ENCODE measurements at places on chromosomes 2 and 18.

GRCh38 chr2:12490641-12491040, 226.1 kb upstream of the TRIB2 start:
- DNase-seq, result no peak

DNA sequence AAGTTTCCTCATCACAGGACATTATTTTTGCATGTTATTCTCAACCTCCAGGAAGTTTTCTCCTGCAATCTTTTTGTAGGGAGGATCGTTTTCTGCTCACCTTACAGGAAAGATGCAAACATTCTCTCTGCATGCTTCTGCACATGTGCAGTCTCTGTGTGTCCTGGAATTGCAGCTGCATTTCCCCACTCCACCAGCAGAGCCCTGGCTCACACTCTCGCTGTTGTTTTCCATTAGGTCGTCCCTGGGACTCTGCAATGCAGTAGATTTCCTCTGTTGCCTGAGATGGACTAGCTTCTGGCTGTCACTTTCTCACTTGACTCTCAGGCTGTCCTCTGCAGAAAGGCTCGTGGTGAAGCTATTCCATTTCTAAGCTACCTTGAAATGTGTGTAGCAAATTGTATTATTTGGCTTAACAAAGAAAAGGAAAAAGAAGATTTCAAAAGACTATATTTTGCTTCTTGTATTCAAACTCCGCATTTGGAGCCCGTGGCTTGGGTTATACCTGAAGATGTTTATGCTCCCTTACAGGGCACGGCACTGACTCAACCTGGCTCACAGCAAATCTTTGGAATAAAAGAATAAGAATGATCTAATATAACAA, 346.7 kb downstream of the RAD51AP2 start:
- DNase-seq, result no peak

- no peak for DNase-seq
Observed at GRCh38 chr18:12686100-12686499, 16.4 kb downstream of the CEP76 start.

DNA sequence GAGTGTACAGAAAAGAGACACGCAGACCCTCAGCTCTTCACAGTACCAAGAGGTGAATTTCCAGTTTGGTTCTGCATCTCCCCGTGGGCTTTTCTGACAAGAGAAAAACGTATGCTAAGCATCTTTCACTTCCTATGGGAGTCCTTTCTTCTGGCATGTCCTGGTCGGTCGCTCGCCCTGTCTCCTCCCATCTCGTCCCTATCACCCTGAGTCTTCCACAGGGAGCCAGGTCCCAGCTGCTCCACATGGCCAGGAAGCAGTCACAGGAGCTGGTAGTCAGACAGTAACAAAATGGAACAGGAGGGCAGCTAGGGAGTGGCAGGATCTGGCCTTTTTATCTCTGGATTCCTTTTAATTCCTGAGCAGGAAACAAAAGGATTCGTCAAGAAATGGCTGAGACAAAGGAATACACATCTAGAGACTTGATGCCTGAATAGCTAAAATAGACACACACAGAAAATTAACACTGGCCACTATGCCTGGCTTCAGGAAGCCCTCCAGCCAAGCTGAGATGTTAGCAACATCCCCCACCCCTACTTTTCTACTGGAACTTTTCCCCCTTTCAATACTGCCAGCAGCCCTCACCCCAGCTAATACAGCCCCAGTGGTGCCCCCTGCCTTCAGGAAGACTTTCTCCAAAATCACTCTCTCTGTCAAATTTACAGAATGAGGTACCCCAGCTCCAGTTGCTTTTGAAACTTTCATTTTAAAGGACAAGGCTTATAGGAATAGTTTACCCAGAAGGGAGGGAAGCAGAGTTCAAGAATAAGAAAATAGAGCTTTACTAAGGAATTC, 136.1 kb downstream of the DNER start:
- DNase-seq, result no peak

DNA sequence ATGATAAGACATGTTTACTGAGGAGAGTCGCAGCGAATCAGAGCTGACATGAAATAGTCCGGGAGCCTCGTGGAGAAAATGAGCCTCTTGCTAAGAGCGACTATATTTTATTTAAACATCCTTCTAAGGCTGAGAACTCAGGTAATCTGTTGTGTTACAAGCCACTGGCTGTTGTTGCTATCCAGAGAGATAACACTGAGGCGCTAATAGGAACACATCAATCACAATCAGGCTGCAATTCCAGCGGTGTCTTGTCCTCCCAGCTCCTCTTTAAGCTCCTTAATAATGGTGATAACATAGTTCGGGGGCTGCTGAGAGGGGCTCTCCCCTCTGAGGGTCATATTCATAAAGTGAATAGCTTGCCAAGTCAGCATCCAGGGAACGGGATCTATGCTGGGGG, 95.1 kb downstream of the INSIG2 start:
- no peak for DNase-seq

- no peak for DNase-seq
Observed at GRCh38 chr2:143885461-143885860, 634.5 kb downstream of the ZEB2 start.

DNA sequence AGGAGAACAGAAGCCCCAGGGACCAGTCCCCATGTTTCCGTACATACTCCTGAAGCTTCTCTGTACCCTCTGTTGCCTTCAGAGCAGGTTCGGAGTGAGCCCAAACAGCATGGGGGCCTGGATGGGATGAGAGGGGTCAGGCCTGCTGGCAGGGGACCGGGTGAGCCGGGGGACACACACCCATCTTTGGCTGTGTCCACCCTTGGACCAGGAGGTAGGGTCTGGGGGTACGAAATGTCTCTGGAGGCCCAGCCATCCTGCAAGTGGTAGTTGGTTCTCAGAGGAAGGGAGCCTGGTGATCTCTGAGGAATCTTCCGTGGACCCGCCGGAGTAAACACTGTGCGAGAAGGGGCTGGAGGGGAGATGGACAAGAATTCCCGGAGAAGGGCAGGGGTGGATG, 15.3 kb downstream of the FBLN7 start:
- DNase-seq, result no peak

- no peak for DNase-seq
Observed at GRCh38 chr2:56209701-56210100, 25.9 kb downstream of the CCDC85A start.

- DNase-seq, result no peak
Observed at GRCh38 chr2:15980605-15981098, 40.3 kb downstream of the MYCN start.

GRCh38 chr2:10036095-10036884, 7.1 kb upstream of the KLF11 start:
- no peak for DNase-seq

DNA sequence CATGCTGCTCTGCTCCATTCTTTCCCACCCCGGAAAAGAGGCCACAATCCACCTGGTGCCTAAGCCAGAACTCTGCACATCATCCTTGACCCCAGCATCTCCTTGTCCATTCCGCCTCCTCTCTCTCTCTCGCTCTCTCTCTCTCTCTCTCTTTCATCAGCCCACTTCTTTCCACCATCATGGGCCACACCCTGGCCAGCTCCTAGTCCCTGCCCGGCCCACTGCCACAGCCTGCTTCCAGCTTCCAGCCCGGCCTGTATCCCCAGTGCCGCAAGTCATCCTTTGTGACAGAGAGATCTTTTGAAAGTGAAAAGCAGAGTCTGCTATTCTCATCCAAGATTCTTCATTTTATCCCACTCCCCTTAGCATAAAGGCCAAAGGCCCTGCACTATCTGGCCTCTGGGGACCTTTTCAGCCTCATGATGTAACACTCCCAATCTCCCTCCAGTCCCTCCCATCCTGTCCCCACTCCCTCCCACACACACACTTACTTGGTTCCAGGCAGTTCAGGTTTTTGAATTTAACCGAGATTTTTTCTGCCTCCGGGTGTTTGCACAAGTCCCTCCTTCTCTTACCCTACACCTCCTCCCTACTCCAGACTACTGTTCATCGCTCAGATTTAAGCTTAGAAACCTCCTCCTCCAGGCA, 214.0 kb downstream of the EN1 start:
- DNase-seq, result no peak

Data from activated CD4-positive, alpha-beta T cell treated with anti-CD3 and anti-CD28 coated beads for 24 hours (primary cell).